Hindlimb muscle (tissue), 1 donor: ENCODE measurements at places on chromosomes 16 and 17.

GRCh38 chr17:14826358-14826757, 438.8 kb downstream of the PMP22 start:
- no peak for DNase-seq

GRCh38 chr17:83094291-83094690, 14.9 kb downstream of the METRNL start:
- DNase-seq = no peak

GRCh38 chr16:55821210-55821609, 11.7 kb downstream of the CES1 start:
- no peak for DNase-seq

- no peak for DNase-seq
These were observed 7.2 kb upstream of the KIFC3 start for GRCh38 chr16:57809276-57810196.

DNA sequence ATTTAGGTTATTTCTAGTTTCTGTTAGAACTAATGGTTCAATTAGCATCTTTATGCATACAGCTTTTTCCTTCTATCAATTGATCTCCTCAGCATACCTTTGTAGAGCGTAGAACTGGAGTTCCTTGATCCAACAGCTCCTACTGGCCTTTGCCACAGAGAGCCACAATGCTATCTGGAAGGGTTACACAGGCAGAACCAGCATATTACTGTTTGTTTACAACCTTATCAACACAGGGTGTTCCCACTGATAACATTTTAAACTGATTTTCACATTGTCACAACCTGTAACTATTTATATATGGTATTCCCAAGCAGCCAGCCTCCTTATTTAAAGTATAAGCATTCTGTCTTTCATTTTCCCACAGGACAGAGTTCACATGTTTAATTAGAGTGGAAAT, 382.2 kb downstream of the MAF start:
- no peak for DNase-seq

DNA sequence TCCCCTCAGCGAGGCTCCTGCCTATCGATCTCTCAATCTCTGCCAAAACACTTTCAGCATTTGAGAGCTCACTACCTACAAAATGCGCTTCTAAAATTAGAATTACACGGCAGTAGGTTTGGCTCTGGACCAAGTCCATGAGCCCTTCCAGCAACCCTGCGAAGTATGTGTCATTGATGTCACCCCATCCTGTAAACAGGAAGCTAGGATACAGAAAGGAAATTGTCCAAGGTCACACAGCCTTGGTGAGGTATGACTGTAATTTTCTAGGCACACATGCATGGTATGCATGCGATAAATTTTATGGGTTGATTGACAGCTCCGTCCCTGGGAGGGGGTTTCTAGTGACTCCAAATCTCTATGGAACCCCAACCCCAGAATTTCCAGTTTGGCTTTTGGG, 330.3 kb upstream of the CDH5 start:
- DNase-seq = no peak

GRCh38 chr17:7384489-7385081, 3.7 kb downstream of the TNK1 start:
- DNase-seq = no peak

DNA sequence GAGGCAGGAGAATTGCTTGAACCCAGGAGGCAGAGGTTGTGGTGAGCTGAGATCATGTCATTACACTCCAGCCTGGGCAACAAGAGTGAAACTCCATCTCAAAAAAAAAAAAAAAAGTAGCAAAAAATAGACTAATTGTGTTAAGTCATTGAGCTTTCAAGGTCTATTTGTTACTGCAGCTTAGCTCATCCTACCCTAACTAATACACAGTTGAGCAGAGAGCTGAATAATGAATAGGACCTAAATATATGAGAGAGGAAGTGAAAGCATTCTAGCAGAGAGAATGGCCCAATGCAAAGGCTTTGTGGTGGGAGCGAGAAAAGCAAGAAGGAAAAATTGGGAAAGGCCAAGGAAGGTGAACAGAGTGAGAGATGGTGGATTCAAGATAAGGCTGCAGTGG, 128.3 kb downstream of the AXIN2 start:
- DNase-seq = no peak

DNA sequence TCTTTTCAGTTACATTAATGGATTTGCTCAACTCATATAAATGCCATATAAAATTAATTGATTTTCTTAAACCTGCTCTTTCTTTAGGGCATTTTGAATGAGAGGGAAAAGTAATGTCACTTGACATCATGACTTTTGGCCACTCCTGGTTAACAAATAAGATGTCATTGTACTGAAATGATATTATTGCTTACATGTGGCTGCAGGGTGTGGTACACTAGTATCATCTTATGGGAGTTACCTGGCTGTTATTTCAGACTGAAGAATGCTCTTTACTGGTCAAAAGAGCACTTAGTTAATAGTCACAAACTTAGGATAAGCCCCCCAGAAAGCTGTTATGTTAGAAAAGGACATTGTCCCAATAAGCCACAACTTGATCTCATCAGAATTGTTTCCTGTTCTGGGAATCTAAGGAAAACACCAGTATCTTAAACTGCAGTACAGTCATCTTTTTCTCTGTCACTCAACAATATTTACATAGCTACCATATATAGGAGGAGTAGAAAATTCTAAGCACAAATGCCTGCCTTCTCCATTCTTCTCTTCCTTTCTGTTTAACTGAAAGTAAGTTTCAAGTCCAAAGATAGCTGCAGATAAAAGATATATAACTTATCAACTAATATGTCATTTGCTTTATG, 53.9 kb upstream of the MRC2 start:
- no peak for DNase-seq

GRCh38 chr16:4402439-4403132, 13.8 kb downstream of the CORO7 start:
- DNase-seq = peak; percentile 85

GRCh38 chr16:73048292-73049080, 558 bp upstream of the ZFHX3 start:
- no peak for DNase-seq

- no peak for DNase-seq
These were observed 14.4 kb downstream of the CUEDC1 start for GRCh38 chr17:57940653-57941329.

GRCh38 chr17:20966870-20967269, 75.9 kb downstream of the USP22 start:
- no peak for DNase-seq

- no peak for DNase-seq
These were observed 18.1 kb downstream of the TMC7 start for GRCh38 chr16:19001788-19002187.

GRCh38 chr16:74695450-74696422, 4.9 kb downstream of the MLKL start:
- peak; percentile 81 for DNase-seq

- DNase-seq = peak; percentile 12
These were observed 5.6 kb downstream of the SF3B3 start for GRCh38 chr16:70529051-70529777.

DNA sequence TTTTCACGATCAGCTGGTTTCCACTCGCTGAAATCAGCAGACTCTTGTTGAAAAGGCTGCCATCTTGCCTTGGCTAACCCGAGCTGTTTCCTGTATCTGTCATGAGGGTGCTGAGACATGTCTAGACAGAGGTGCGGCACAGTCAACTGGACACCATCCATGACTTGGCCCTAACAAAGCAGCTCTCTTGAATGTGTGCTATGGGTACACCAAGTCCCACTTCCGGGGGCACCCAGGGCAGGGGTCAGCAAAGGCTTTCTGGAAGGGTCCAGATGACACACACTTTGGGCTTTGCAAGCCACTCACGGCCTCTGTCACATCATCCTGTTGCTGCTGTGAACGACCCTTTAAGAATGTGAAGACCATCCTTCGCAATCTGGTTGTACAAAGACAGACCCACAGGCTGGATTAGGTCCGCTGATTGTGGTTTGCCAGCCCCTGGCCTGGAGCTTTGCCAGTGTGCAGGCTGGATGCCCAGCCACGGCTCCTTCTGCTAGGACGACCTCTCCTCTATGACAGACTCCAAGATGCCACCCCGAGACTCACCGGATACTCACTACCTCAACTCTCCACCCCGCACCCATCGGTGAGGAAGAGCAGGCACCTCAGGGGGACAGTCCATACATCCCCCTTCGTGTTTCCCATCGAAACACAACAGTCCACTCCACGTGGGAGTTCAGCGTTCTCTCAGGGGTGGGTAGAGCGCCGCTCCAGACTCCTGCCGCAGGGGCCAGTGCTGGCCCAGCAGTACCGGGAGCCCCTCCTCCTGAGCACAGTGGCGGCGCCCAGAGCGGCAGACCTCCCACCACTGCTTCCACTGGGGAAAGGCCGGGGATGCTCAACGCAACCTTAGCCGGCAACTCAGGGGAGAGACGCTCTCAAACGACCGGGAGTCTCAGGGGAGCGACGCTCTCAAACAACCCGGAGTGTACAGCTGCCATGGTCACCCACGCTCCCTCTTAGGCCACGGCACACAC, 123.5 kb downstream of the ANKRD11 start:
- DNase-seq = no peak

- DNase-seq = no peak
These were observed 319.2 kb downstream of the SOX9 start for GRCh38 chr17:72439893-72440502.

DNA sequence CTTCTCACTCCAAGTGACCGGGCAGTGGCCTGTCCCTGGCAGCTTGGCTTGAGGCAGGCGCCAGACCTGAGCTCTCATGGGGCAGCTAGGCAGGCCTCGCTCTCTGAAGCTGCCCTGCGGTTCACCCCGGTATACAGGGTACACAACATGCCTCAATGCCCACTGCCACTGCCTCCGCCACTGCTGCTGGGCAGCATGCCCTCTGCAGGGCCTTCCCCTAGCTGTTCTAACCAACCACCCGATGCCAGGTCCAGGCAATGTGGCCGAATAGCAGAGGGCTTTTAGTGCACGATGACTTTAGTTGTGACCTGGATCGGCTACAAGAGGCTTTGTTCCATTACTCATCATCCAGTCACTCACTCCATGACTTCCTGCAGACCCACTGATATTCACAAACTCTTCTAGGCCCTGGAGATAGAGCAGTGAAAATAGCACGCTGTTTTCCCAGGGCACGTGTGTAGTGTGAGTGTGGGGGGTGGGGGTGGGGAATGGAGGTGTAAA, 19.7 kb downstream of the CDC42EP4 start:
- DNase-seq = no peak

GRCh38 chr17:76131692-76132573, 9.1 kb downstream of the FOXJ1 start:
- DNase-seq = no peak

DNA sequence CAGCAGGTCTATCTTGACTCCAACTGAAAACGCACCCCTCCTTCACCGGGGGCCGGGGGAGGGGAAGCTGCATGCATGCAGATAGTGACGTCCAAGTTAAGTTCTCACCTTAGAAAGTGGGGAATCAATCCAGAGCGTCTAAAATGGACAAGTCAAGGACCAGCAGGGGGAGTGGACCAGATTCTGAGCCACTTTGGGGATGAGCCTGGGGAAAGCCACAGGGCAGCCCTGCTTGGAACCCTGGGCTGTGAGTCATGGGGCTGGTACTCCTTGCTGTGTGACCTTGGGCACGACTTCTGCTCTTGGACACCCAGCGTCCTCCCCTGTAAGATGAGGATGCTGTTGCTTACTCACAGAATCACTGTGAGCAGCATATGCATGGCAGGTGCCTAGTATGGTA, 9.1 kb downstream of the TNFRSF13B start:
- DNase-seq = no peak

DNA sequence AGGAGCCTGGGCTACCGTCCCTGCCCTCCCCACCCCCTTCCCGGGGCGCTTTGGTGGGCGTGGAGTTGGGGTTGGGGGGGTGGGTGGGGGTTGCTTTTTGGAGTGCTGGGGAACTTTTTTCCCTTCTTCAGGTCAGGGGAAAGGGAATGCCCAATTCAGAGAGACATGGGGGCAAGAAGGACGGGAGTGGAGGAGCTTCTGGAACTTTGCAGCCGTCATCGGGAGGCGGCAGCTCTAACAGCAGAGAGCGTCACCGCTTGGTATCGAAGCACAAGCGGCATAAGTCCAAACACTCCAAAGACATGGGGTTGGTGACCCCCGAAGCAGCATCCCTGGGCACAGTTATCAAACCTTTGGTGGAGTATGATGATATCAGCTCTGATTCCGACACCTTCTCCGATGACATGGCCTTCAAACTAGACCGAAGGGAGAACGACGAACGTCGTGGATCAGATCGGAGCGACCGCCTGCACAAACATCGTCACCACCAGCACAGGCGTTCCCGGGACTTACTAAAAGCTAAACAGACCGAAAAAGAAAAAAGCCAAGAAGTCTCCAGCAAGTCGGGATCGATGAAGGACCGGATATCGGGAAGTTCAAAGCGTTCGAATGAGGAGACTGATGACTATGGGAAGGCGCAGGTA, 762 bp downstream of the CDK12 start:
- DNase-seq = peak; percentile 78

GRCh38 chr17:48907713-48908046, 527 bp upstream of the UBE2Z start:
- DNase-seq = no peak

- DNase-seq = no peak
These were observed 43.9 kb downstream of the RAI1 start for GRCh38 chr17:17725011-17725751.

GRCh38 chr16:48454051-48454450, 68.8 kb upstream of the SIAH1 start:
- DNase-seq = no peak

- no peak for DNase-seq
These were observed 2.8 kb downstream of the RAB40C start for GRCh38 chr16:592518-593306.
